ENCODE measurements at places on chromosomes 6 and 20. TPM values are rescaled to one million over a fixed set of nuclear protein-coding genes. Genes with fewer than 3 reads are reported as not detected.

The BHLHE23 gene
- not detected for total RNA-seq

The SCUBE3 gene
- 0.22 TPM for total RNA-seq

The CASS4 gene
- 18.7 TPM for total RNA-seq

The MARCKS gene
- total RNA-seq: 2.2 TPM

The CLVS2 gene
- not detected for total RNA-seq

The ALDH8A1 gene
- 1.3 TPM for total RNA-seq

The LPA gene
- total RNA-seq: not detected

All from activated naive CD8-positive, alpha-beta T cell treated with anti-CD3 and anti-CD28 coated beads, Interleukin-2, amount 10 ng/mL, durations not matched to agents 7 days and 5 days (primary cell).